Right forelimb (tissue), 1 donor: ENCODE measurements at places on chromosomes 1 and 21.

GRCh38 chr1:216528816-216529215 is 105.6 kb upstream of the USH2A start:
- DNase-seq = no peak

DNA sequence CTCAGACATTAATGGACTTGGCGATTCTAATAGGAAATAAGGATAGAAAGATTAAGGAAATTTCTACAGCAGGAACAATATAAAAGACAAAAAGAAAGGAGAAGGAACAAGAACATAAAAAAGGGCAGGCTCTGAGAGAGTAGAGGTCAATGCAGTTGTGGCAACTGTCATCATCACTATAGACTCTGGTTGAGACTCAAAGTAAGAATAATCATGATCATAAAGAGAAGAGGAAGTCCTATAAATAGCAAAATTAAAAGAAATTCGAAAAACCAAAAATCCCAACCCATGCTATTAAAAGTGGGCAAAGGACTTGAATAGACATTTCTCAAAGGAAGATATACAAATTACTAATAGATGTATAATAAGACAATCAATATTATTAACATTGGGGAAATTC is 14.4 kb upstream of the XCL1 start:
- DNase-seq = no peak

GRCh38 chr1:49051647-49052046 is 275.0 kb upstream of the BEND5 start:
- DNase-seq = no peak

- DNase-seq = peak; percentile 84
Observed at GRCh38 chr21:46066591-46067331, 31.2 kb upstream of the COL6A2 start.

DNA sequence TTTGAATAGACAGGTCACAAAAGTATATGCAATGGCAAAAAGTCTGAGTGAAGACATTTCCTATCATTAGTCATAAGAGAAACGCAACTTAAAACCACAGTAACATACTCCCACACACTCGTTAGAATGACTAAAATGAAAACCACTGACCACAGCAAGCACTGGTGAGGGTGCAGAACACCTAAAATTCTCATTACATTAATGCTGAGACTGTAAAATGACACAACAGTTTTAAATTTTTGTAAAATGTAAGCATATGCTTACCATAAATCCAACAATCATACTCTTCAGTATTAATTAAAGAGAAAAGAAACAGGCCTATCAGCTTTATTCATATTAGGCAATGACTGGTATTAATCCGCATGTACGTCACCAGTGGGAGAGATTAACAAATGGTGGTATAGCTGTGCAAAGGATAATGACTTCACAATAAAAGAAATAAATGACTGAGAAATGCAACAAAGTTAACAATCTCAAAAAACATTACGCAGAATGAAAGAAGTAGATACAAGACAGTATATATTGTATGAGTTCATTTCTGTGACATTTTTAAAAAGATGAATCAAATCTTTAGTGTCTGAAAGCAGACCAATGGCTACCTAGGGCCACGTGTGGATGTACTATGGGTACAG is 253.5 kb downstream of the AKT3 start:
- no peak for DNase-seq
